ENCODE measurements at places on chromosomes 7 and 10. TPM values are rescaled to one million over a fixed set of nuclear protein-coding genes. Genes with fewer than 3 reads are reported as not detected.

DNA sequence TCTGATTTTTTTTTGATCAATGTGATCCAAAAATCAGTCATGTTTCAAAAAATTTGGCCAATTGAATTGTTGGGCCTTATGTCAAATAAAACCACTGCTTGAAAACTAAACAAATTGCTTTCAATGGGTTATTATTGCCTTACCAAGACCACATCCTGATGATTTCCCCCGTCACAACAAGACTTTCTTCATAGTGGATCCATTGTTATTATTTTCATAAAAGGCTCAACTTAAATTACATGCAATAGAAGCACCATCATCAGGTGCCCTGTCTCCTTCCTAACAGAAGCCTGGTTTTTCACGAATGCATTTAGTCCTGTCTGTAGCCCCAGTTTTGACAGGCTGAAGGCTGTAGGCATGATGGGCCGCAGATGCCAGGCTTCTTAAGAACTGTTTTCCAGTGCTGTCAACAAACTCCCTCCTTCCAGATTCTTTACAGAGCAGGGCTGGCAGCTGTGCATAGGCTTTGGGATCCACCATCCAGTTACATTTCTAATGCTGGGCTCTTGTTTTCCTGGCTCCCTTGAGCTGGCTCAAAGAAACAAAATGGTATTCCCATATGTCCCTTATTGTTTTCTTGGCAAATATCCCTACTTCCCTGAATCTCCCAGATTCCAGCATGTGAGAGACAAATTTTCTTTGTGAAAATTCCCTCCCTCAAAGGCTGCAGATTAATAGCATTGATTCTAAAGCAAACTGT, 302.0 kb downstream of the TWIST1 start:
- DNase-seq, result no peak

GRCh38 chr10:126580873-126581647, 89.4 kb downstream of the C10orf90 start:
- no peak for DNase-seq

DNA sequence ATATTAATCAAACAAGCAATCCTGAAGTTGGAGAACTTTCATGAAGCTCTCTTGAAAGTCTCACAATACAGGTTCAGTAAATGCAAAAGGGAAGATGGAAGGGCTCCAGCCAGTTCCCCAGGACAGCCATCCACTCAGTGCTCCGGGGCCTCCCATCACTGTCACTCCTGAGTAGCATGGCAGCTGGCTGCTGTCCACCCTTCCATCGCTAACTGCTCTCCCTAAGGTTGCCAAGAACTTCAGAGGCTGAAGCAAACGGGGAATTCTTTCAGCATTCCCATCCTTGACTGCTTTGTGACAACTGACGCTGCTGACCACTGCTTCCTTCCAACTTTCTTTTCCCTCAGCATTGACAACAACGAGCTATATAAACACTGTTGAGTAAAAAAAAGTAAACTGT, 69.1 kb downstream of the VPS41 start:
- DNase-seq, result no peak

GRCh38 chr7:124089621-124090020, 56.8 kb upstream of the TMEM229A start:
- DNase-seq, result no peak

- no peak for DNase-seq
Measured at GRCh38 chr10:88028072-88028471, 164.6 kb downstream of the PTEN start.

DNA sequence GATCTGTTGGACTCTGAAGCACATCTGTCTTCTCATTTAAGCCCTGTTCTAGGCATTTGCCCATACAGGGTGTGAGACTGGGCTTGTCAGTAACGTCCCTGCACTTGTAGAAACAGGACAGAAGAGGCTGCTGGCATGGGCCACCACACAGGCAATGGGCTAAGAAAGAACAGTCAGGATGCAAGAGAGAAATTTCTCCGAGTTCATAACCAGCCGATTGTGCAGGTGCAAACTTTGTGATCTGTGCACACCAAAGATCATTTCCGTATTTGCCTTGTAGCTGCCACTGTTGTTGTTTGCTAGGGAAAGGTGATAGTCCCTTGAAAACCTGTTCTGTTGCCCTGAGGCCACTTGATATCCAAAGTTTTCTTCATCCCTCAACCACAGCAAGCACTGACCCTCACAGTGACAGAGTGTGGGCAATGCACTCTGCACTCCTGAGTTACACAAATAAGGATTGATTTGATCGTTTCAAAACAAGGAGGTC, 20.3 kb downstream of the KLF6 start:
- DNase-seq, result no peak

- DNase-seq, result no peak
Measured at GRCh38 chr7:130877236-130877990, 143.4 kb upstream of the KLF14 start.

DNA sequence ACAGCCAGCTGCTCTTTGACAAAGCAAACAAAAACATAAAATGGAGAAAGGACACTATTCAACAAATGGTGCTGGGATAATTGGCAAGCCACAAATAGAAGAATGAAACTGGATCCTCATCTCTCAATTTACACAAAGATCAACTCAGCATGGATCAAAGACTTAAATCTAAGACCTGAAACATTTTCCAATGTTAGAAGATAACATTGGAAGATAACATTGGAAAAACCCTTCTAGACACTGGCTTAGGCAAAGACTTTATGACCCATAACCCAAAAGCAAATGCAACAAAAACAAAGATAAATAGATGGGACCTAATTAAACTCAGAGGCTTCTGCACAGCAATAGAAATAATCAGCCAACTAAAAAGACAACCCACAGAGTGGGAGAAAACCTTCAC, 425.7 kb upstream of the SEMA3D start:
- DNase-seq, result no peak

GRCh38 chr7:50509459-50509858, 55.7 kb downstream of the DDC start:
- no peak for DNase-seq

The IDI2 gene
- not detected for total RNA-seq

- no peak for DNase-seq
Measured at GRCh38 chr7:25852939-25853271, 299.1 kb upstream of the NFE2L3 start.

DNA sequence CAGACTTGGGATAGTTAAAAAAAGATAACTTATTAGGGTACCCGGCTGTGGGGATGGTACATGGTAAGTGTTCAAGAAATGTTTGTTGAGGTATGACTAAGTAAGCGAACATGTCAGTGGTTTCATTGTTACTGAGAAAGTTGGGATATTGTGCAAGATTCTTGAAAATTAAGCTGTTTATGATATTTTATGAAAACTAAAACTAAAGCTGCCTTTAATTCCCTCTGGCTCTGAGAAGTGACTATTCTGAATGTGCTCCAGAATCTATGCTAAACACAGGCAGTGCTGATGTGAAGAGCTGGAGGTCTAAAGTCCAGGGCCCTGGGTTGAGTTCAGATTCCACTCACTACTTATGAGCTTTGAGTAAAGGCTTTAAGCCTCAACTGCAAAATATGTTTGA, 72.9 kb downstream of the AOAH start:
- DNase-seq, result peak; percentile 26

The BTAF1 gene
- total RNA-seq, result 19.0 TPM

DNA sequence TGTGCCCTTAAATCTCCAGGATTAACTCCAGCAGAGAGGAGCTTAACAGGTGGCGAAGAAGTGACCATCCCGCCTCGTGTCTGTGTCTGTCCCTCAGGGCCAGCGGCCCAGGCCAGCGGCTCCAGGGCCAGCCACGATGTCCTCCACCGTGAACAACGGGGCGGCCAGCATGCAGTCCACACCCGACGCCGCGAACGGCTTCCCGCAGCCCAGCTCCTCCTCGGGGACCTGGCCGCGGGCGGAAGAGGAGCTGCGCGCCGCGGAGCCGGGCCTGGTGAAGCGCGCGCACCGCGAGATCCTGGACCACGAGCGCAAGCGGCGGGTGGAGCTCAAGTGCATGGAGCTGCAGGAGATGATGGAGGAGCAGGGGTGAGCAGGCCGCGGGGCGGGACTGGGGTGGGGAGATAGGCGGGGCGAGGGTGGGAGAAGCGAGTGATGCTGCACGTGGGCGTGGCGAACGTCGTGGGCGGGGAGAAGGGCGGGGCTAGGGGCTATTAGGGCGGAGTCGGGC, 33.3 kb downstream of the SRRM3 start:
- peak; percentile 81 for DNase-seq

DNA sequence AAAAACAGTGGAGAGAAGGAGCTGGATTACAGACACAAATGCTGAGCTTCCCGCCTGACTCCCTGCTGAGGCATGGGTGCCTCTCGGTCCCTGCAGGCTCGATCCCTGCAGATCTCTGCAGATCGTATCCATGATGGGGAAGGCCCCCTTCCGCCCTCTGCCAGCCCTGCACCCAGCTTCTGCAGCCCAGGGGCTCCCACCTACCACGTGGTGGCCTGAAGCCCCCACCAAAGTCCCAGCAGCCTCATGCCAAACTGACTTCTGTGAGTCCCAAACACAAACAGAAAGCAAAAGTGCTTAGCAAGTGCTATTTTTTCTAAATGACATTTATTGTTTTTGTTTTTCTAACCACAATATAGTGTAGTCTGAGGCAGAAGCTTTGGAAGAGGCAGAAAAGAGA, 127.1 kb upstream of the CHST15 start:
- DNase-seq, result no peak

GRCh38 chr10:86734207-86734988, 22.0 kb upstream of the BMPR1A start:
- no peak for DNase-seq

The HYCC1 gene
- 150 TPM for total RNA-seq

DNA sequence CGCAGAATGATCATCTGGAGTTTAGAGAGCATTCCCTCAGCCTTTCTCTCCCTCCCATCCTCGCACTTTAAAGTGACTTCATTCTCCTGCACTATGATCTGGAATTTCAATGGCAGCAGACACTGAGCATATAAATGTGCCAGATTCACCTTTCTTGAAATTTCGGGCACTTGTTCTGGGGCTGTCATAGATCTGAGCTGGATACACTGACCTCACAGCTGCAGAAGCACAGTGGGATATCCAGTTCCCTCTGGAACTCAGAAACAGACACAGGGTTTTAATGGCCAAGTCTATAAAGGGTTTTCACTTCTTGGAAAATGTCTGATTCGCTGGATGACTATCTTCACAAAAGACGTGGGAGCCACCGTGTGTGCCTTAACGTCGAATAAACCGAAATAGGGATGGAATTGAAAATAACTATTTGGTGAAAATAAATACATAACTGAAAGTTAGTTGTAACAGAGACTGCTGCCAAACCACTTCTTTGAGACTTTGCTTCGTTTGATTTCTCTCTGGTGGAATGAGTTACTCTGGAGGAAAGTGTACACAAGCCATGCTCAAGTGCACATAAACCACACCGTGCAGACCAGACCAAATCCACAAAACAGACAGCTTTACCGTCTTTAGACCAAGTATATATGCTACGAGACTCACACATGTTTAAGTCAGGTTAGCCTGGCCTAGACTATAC, 126.1 kb downstream of the SVIL start:
- DNase-seq, result no peak

DNA sequence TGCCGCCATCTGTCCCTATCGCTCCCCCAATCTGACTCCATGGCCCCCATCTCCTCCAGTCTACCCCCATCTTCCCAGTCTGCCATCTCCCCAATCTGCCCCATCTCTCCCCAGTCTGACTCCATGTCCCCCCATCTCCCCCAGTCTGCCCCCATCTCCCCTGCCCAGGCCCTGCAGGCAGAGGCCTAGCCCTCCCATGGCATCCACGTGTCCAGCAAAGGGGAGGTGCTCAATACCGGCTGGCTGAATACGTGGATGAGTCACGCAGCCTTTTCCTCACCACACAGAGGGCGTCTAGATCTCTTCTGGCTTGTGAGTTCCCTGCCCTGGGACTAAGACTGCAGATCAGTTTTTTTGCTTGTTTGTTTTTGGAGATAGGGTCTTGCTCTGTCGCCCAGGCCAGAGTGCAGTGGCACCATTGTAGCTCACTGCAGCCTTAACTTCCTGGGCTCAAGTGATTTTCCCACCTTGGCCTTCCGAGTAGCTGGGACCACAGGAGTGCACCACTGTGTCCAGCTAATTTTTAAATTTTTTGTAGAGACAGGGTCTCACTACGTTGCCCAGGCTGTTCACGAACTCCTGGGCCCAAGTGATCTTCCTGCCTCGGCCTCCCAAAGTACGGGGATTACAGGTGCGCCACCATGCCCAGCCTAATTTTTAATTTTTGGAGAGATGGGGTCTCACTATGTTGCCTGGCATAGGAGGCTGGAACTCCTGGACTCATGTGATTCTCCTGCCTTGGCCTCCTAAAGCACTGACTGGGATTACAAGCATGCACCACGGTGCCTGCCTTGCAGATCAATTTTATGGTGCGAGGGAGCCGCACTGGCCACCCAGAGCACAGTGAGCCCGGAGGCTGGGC, 15.3 kb upstream of the GPR146 start:
- peak; percentile 96 for DNase-seq

The H2BK1 gene
- total RNA-seq, result not detected

GRCh38 chr7:79912213-79912633, 222.4 kb upstream of the GNAI1 start:
- no peak for DNase-seq

The C10orf95 gene
- total RNA-seq, result not detected

GRCh38 chr10:5014936-5015335, 11.3 kb upstream of the AKR1C2 start:
- peak; percentile 55 for DNase-seq

- DNase-seq, result peak; percentile 61
Measured at GRCh38 chr10:33722067-33722466, 387.6 kb upstream of the NRP1 start.

The MYO3A gene
- not detected for total RNA-seq

The GOLGA7B gene
- total RNA-seq, result 3.1 TPM

DNA sequence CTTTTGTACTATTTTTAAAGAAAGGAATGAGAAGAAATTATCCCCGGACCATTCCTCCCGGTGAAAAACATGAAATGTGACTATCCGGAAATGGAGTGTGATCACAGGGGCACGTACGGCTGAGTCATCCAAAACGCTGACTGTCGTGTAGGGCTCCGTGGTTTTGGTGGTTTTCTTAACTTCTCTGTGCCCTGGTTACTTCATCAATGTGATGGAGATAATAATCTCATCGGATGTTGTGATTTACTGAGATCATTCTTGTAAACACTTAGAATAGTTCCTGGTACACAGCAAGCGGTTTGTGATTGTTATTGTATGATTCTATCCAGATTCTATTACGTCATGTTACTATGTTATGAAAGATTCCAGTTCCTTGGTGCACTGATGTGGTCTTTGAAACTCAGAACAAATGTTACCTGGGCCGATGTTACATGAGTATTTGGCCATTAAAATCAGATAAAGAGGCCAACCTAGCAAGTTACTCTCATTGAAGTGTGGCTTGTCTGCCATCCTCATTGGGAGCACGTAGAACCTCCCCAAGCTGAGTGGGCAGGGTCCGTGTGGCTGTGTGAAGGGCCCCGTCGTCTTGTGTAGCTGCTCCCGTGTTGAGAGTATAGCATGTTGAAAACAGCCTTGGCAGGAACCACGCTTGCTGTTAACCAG, 99.5 kb downstream of the CAMK1D start:
- peak; percentile 89 for DNase-seq

GRCh38 chr10:114519306-114519669, 115.0 kb upstream of the AFAP1L2 start:
- no peak for DNase-seq

The HOXA6 gene
- 7.2 TPM for total RNA-seq

The NEUROG3 gene
- total RNA-seq, result not detected

The OR6B1 gene
- not detected for total RNA-seq

The GRM3 gene
- not detected for total RNA-seq

Data from RPMI7951 (cell line).